Stimulated activated CD8-positive, alpha-beta memory T cell treated with anti-CD3 and anti-CD28 coated beads, Interleukin-12 subunit alpha, Interleukin-12 subunit beta, amount 100 ng/mL, for 4 hours (primary cell): ENCODE measurements at places on chromosomes 7 and 10.

GRCh38 chr7:99000196-99000903 lies 122.0 kb downstream of the TRRAP start:
- no peak for DNase-seq

- DNase-seq, result no peak
Measured at GRCh38 chr10:31583293-31583692, 264.3 kb downstream of the ZEB1 start.

GRCh38 chr10:103885617-103886016 lies 30.2 kb upstream of the SH3PXD2A start:
- DNase-seq, result no peak

DNA sequence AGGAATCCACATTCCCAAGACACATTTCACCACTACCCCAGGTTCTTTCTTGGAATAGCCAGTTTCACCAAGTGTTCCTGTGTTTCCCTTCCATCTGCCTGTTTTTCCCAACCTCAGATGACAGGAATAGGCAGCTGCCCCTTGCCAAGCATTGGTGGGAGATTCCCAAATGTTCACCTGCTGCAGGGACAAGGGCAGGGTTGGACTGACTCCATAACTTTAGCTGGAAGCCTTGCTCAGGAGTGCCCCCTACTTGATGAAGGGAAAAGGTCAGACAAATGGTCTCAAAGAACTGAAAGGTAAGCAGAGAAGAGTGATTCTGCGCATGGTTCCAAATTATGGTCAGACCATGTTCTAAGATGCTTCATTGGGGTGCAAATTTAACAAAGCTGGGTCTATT lies 45.1 kb upstream of the LYZL1 start:
- no peak for DNase-seq

DNA sequence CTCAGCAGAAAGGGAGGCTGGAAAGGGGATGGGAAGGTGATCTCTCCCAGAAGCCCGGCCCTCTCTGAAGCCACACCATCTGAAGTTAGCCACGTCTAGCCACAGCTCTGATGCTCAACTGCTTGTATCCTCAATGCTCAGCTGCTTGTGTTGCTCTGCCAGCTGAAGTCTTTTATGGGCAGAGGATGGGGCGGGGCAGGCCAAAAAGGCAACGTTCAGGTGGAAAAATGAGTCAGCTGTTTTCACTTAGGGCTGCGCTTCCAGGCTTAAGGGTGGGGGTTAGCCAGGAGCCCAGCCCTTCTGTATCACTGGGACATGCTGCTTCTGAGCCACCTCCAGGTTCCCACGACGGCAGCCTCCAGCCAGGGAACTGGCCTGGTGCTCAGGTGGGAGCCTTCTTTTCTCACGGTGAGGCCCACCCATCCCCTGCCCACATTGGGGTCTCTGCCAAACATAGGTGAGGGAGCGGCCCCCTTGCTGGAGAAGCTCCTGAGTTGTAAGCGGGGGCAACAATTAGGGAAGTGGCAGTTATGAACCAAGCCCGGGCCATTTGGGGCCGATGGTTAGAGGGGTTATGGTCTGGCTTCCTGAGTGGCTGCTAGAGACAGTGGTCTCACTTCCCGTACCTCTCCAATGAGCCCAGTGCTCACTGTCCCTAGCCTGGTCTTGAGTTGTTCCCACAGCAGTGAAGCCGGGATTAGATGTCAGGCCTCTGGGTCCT lies 44.9 kb upstream of the CNPY1 start:
- no peak for DNase-seq

GRCh38 chr10:21624951-21625350 lies 90.9 kb downstream of the MLLT10 start:
- DNase-seq, result no peak

- no peak for DNase-seq
Measured at GRCh38 chr10:1626835-1627234, 110.5 kb downstream of the ADARB2 start.

DNA sequence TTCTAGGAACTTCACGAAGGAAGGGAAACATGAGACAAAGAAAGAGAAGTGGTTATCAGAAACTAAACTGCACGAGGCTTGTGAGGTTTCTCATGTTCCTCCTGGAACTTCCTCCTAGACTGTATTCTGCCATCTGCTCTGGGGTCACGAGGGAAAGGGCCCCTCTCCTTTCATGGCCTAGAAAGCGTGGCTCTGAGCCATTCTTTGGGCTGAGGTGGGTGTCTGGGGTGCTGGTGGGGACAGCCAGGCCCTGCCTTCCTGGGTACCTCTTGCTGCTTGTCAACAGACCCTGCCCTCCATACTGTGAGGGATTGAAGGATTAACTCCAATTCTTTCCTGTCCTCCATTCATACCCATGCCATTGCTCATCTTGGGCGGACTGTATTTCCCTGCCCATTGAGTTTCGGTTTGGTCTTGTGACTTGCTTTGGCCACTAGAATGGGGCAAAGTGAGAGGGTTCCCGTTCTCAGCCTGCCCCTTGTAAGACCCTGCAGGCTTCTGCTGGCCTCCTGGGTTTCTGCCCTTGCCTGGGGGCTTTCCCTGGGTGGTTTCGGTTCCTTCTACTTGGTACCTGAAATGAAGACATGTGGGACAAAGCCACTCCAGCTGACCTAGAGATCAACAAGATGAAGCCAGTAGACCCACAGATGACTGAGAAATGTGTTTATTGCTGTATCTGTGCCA lies 14.9 kb upstream of the GIMAP8 start:
- no peak for DNase-seq

DNA sequence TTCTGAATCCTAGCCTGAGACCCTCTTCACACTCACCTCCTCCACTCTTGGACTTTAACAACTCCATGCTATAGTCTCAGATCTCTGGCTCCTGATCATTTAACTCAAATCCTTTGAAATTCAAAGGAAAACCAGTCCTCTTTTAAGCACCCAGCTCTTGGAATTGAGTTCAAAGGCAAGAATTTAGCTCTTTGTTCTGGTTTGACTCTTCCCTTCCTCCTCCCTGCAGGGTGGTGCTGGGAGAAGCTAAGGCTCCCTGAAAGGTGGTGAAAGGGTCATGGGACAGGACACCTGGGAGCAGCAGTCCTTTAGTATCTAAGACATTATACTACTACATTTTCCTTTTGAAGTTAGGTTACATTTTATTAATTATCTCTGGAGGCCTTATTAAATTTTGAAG lies 259.4 kb downstream of the CCSER2 start:
- DNase-seq, result no peak

DNA sequence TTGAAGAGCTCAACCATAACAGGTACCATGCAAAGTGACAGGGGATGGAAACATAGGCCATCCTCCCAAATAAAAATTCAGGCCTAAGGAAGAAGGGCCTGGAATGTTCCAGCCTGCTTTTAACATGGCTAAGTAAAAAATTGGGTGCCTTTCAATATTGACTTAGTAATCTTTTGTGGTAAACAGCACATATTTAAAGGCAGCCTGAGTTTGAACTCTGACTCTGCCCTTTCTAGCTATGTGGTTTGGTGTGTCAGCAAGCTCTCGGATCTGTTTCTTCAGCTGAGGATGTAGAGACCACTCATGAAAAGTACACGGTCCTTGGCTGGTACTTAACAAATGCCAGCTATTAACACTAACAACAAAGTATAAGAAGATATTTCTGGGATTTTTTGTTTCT lies 191.8 kb upstream of the CDCA7L start:
- no peak for DNase-seq
